OCI-LY7 (cell line): ENCODE measurements at places on chromosomes 6 and 20.
A peak's percentile ranks its signal among the peaks of the same experiment; 100 is the strongest.

- DNase-seq, result peak; percentile 51
Observed at GRCh38 chr20:32034581-32035425, 17.2 kb upstream of the HCK start.

DNA sequence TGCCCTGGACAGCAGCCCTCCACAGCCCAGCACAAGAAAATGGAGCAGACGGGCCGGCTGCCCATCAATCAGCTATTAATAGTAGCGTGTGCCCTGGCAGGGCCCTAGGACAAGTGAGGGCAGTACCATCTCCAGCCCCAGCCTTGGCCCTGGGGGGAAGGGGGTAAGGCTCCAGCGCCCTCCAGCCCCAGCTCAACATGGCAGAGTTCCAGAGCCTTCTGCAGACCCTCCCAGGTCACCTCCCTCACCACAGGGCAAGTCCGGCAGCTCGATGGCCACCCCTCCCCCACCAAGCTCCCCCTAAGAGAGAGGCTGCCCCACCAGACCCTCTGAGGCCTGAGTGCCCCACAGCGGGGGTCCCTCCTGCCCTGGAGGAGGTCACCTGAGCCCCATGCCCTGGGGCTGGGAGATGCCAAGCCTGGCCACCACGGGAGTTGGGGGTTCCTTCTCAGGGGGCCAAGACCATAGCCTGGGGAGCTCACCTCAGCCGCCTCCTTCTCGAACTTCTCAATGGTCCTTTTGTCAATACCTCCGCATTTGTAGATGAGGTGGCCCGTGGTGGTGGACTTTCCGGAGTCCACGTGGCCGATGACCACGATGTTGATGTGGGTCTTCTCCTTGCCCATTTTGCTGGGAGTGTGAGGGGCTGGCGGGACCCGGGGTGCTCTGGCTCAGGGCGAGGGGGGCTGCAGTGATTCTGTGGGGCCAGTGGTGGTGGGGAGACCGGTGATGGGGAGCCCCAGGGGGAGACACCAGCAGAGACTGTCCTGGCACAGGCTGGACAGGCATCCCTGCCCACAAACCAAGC lies 1.5 kb downstream of the EEF1A2 start:
- no peak for DNase-seq

DNA sequence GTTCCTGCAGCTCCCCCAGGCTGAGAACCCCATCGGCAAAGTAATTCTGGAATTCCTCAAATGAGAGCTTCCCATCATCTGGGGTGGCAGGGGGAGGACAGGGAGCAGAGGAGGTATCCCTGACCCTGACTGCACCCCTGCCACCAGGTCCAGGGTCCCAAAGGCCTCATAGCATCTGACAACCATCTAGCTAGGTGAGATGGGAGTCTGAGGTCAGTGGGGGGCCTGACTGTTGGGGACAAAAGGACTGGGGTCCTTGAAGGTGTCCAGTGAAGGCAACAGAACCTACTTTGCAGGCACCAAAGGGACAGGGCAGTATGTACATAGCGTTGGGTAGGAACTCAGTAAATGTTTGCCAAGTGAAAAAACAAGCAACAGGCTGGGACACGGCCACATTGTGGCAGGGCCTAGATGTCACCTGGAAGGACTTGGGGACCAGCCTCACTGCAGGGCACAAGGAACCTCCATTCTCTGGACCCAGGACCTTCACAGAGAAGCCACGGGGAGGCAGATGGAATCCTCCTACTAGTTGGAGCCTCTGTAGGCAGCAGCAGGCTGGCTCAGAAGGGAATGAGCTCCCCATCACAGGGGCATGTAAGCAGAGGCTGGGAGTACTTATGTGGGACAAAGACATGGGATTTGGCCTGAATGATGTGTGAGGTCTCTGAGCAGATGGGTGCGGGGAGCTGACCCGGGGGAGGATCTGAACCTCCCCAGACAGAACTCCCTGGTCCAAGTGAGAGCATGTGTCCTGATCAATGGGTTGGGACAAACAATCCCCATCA lies 3.3 kb downstream of the NECAB3 start:
- no peak for DNase-seq

- DNase-seq, result no peak
Observed at GRCh38 chr20:52425701-52426100, 234.1 kb upstream of the ZFP64 start.

- DNase-seq, result no peak
Observed at GRCh38 chr6:20541382-20541781, 7.1 kb downstream of the CDKAL1 start.

- DNase-seq, result no peak
Observed at GRCh38 chr20:50199703-50200102, 9.1 kb downstream of the CEBPB start.

DNA sequence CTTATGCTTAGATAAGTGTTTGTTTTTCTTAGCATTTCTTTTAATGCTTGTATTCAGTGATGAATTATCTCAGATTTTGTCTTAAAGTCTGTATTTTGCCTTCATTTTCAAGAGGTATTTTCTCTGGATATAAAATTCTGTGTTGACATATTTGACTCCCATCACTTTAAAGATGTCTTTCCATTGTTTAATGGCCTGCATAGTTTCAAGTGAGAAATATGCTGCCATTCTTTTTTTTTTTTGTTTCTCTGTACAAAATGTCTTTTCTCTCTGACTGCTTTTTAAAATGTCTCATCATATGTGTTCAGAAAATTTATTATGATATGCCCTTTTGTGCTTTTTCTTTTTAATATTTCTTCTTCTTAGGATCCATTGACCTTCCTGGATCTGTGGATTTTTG lies 578.0 kb upstream of the NOX3 start:
- peak; percentile 22 for DNase-seq

GRCh38 chr6:2630891-2631571 lies 119.7 kb downstream of the MYLK4 start:
- no peak for DNase-seq

GRCh38 chr6:45599053-45599452 lies 221.3 kb upstream of the SUPT3H start:
- no peak for DNase-seq

DNA sequence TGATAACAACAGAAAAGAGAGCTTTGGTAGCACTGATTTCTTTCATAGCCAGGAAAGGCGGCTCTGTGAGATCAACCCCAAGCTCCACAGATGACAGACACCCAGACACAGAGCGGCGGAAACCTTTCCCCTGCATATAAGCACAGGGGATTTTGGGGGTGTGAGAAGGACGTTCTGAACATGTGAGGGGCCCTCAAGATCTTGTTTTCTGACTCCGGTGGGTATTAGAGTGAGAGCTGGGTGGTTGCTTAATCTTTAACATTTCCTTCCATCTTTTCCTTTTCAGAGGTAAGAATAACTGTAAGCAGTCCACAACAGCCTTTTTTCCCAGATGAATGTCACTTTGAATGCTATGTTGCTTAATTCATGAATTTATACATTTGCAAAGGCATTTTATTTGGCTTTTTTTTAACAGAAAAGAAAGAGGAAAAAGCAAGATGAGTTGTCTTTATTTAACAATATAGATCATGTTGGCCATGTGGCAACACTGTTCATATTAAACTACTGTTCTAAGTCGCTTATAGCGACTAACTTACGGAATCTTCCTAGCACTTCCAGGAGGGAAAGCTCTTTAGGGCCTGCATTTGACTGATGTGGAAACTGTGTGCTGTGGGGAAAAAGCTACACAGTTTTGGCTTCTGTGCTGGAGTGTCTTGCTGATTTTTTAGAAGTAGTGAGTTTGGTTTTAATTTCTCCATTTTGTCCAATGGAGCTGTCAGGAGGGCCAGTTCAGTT lies 80.5 kb upstream of the NAA20 start:
- DNase-seq, result no peak

GRCh38 chr6:91279740-91280493 lies 693.0 kb upstream of the MAP3K7 start:
- DNase-seq, result no peak

DNA sequence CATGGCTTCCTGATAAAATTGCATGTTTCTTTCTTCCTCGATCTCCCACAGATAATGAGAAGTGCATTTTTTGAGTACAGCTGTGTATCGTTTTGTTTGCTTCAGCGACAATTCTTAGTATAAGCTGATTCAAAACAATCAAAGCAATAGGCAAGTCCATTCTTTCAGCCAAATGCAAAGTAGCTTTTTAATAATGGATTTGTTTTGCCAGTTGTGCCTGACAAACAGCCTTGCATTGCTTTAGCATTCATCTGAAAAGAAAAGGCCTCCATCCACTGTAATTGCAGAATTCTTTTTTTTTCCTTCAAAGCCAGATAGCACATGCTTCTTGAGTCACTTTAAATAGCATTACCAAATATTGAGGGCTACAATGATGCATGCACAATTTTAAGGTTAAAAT lies 32.0 kb downstream of the TTLL2 start:
- no peak for DNase-seq

DNA sequence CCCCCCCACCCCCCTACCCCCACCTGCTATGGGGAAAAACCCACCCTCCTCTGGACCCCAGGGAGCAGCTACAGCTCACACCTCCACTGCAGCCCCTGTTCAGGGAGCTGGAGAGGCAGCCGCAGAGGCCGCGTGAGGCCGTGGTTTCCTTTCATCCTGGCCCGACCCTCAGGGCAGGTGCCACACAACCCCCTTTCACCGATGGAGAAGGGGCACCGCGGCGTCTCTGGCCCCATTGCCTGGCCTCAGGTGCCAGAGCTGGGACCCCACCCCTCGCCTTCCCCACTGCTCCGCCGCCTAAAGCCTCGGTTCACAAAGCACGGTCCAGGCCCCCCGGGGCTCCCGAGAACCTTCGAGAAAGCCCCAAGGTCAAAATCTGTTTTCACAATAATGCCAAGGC lies 11.8 kb upstream of the KCNQ2 start:
- DNase-seq, result no peak

- no peak for DNase-seq
Observed at GRCh38 chr6:128230267-128230989, 290.0 kb downstream of the PTPRK start.

DNA sequence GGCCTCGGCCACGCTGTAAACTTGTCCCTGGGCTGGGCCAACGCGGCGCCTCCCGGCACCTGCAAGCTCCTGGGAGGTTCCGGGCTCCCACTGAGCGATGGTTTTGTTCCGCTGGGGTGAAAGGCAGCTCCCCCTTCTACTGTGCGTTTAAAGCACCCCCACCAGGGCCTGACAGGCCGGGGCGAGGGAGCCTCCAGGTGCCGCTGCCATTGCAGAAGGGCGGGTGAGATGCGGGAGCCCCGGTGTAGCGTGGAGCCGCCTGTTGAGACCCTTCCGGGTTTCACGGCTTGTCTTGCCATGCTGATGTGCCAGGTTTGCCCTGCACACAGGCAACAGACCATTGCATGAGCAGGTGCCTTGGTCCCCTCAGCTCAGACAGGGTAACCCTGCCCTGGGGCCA lies 2.9 kb downstream of the COL20A1 start:
- no peak for DNase-seq

DNA sequence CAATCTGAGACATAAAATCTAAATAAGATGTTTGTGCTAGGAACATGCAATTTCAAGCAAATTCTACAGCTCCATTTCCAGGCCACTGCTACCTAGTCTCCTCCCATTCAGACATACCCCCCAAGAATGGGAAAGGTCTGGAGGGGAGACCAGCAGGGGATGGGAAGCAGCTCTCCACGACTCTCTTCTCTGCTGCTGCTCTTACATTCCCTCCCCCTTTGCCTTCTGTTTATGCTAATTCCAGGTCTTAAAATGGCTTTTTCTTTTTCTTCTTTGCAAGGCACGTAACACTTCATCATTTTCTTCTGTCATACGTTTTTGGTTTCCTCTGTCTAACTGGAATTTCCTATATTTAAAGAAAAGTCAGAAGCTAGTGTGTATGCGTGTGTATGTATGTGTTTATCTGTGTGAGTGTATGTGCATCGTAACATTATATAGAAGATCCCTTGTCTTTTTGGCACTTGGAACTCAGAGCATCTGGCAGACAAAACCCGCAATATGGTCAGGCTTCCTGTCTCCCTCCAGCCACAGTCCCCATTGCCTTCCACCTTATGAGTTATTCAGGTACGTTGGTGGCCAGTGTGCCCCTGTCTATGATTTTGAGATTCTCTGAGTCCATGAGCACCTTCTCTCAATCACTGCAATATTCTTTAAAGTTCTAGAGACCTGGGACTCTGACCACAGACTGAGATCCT lies 493.7 kb downstream of the BTBD3 start:
- no peak for DNase-seq

GRCh38 chr6:16761471-16762267 lies 409 bp upstream of the ATXN1 start:
- DNase-seq, result no peak

GRCh38 chr6:118902726-118903125 lies 8.8 kb downstream of the ASF1A start:
- no peak for DNase-seq

- DNase-seq, result no peak
Observed at GRCh38 chr6:166007349-166008263, 160.0 kb downstream of the TBXT start.

DNA sequence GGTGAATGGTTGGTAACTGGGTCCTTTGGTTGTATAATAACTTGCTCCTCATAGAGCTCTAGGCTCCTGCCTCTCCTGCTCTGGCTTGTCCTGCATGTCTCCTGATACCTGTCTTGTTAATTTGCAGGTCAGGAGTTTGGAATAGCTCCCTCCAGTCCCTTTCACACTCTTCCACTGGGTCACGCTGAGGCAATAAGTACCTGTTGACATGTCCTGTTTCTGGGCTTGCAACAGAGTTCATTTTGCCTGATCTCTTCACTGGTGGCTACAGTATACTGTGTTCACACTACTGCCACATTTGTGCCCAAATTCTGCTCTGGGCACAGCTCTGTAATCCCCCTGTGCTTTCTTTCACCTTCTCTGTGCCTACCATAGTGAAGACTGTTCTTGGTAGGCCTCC lies 25.4 kb upstream of the C20orf144 start:
- no peak for DNase-seq

- DNase-seq, result no peak
Observed at GRCh38 chr6:939526-940252, 246.8 kb upstream of the EXOC2 start.

GRCh38 chr20:41482647-41483552 lies 116.3 kb upstream of the EMILIN3 start:
- no peak for DNase-seq

DNA sequence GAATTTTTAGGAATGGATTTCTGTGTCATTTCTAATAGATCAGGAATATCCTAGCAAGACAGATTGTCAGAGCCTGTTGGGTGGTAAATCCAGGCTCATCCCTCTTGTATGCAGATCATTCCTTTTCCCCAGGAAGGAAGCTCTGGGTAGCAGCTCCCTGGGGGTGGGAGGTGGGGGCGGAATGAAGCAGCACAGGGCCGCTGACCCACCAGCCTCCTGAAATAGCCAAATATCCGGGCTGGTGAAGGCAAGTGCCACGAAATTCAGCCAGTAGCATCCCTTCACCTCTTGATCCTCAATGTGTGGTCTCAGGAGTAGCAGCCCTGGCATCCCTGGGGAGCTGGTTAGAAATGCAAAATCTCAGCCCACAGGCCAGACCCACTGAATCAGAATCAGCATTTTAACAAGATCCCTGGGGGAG lies 256.9 kb downstream of the LRFN2 start:
- no peak for DNase-seq

DNA sequence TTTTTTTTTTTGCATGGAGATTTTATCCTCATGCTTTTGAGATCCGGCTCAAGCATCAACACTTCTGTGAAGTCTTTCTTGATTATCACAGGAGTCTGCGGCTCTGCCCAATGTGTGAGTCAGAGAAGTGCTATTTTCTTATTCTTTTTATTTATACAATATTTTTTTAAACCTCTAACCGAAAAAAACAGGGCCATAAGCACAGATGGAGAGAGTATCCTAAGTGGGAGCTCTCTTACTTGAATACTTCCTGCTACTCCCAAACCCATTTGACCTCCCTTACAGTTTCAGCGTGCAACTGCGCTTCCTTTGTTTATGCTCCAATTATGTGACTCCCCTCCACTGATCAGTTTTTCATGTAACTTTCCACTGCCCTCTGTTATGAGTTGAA lies 8.7 kb upstream of the ATXN1 start:
- DNase-seq, result no peak
